Cerebellum (tissue), 4 donors: ENCODE measurements at places on chromosomes 12 and 14. TPM values are rescaled to one million over a fixed set of nuclear protein-coding genes. Genes with fewer than 3 reads are reported as not detected.

Gene FLRT2
- total RNA-seq, result 102 TPM

Gene SLC25A47
- not detected for total RNA-seq

Gene RSRC2
- 82.8 TPM for total RNA-seq

Gene RBP5
- 0.27 TPM for total RNA-seq

Gene CD163
- total RNA-seq, result 2.9 TPM

Gene HOTAIR
- total RNA-seq, result not detected

Gene TAS2R9
- 1.7 TPM for total RNA-seq

Gene KCNK13
- total RNA-seq, result 0.82 TPM

Gene SERPINA12
- total RNA-seq, result not detected

Gene SERPINA9
- total RNA-seq, result not detected

Gene PPP4R3A
- total RNA-seq, result 98.6 TPM

Gene ADCY6
- total RNA-seq, result 47.3 TPM

Gene ACAD10
- total RNA-seq, result 35.7 TPM

Gene SOAT2
- total RNA-seq, result 0.27 TPM

Gene TAS2R31
- 29.9 TPM for total RNA-seq

Gene PLCZ1
- 0.82 TPM for total RNA-seq

Gene FLVCR2
- total RNA-seq, result 6.4 TPM

Gene PTCSC3
- not detected for total RNA-seq

Gene PRPH
- total RNA-seq, result 3.1 TPM

Gene DGKA
- total RNA-seq, result 14.0 TPM

Gene CMA1
- total RNA-seq, result not detected

Gene SIX6
- total RNA-seq, result not detected

Gene MMP17
- total RNA-seq, result 15.3 TPM

Gene CIROP
- not detected for total RNA-seq

Gene TRHDE
- total RNA-seq, result 31.1 TPM

Gene ITGA7
- 32.1 TPM for total RNA-seq

Gene TRPV4
- 0.27 TPM for total RNA-seq

Gene PLEKHG7
- not detected for total RNA-seq

Gene ST8SIA1
- 67.5 TPM for total RNA-seq

Gene TAS2R13
- 14.9 TPM for total RNA-seq

Gene DYNLL1
- total RNA-seq, result 149 TPM

Gene TARBP2
- total RNA-seq, result 26.4 TPM

Gene TOMM20L
- not detected for total RNA-seq

Gene PIANP
- total RNA-seq, result 1.7 TPM

Gene CAPZA3
- total RNA-seq, result not detected

Gene PLA2G1B
- total RNA-seq, result 0.64 TPM

Gene EIF2S3B
- 1.1 TPM for total RNA-seq

Gene INTS13
- total RNA-seq, result 19.0 TPM

Gene KRT78
- total RNA-seq, result not detected

Gene TAS2R8
- 1.5 TPM for total RNA-seq

Gene NPFF
- total RNA-seq, result not detected

Gene AMHR2
- not detected for total RNA-seq

Gene RNASE4
- total RNA-seq, result 2.6 TPM

Gene TTLL5
- total RNA-seq, result 80.8 TPM

Gene ESPL1
- 5.1 TPM for total RNA-seq

Gene ITPR2
- total RNA-seq, result 38.6 TPM

Gene AMN
- total RNA-seq, result 0.73 TPM

Gene SLC10A1
- total RNA-seq, result not detected
